Hematopoietic multipotent progenitor cell treated with erythropoietin and hydrocortisone succinate and interleukin-3 and kit ligand, for 17 days (in vitro differentiated cells): ENCODE measurements at places on chromosomes 4 and X.

GRCh38 chr4:11895766-11896165 lies 467.1 kb upstream of the HS3ST1 start:
- no peak for DNase-seq

DNA sequence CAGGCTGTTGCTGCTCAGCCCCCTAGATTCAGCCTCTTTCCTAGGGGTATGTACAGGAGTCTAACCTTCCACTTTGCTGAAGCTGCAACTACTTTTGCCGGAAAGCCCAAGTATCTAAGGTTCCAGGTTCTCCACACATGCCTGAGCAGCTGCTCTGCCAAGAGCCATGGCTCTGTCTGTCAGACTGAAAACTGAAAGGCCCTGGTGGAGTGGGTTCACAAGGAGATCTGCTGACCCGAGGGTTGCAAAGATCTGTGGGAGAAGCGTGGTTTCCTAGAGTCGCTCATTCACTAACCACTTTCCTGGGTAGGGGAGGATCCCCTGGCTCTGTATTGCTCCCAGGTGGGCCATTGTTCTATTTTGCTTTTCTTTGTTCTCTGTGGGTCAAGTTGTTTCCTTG lies 6.0 kb upstream of the PNMA6F start:
- no peak for DNase-seq

DNA sequence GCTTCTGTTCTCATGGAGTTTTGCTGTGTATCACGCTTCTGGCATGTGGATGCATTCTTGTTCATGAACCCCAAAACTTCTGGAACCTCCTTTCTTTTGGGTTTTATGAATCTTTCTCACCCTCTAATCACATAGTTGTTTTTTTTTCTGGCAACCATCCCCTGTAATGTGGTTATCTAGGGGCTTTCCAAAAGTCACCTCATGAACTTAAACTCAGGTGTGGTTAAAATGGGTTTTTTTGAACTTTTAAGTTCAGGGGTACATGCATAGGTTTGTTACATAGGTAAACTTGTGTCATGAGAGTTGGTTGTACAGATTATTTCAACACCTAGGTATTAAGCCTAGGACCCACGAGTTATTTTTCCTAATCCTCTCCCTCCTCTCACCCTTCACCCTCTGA lies 1099.4 kb upstream of the SLIT2 start:
- no peak for DNase-seq

DNA sequence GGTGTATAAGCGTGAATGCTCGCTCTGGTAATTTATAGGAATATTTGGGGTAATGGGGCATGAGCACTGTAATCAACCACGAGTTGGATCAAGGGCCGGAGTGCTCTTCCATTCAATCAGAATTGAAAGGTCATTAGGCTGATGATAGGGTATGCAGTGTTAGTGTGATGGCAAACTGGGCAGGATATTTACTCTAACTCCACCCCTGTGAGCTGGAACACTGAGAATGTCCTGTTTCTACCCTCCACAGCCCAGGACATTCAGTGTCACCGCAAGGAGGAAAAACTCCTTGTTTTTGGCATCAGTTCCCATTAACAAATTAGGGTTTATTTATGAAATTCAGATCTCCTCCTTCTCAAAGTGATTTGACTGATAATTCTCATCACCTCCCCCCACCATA lies 137.8 kb downstream of the HS6ST2 start:
- no peak for DNase-seq

GRCh38 chrX:13863324-13863723 lies 46.4 kb upstream of the GPM6B start:
- no peak for DNase-seq

DNA sequence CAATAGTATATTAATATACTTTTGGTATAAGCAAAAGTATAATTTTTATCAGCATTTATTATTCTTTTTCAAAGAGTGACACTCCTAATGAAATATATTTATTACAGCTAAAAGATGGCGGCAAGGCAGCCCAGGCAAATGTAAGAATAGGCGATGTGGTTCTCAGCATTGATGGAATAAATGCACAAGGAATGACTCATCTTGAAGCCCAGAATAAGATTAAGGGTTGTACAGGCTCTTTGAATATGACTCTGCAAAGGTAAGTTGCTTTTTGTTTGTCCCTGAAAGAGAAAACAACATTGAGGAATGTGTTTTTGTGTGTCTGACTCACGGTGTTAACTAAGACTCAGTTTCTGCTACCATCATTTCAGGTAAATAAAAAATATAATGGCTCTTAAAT lies 71.9 kb downstream of the PDLIM5 start:
- no peak for DNase-seq

DNA sequence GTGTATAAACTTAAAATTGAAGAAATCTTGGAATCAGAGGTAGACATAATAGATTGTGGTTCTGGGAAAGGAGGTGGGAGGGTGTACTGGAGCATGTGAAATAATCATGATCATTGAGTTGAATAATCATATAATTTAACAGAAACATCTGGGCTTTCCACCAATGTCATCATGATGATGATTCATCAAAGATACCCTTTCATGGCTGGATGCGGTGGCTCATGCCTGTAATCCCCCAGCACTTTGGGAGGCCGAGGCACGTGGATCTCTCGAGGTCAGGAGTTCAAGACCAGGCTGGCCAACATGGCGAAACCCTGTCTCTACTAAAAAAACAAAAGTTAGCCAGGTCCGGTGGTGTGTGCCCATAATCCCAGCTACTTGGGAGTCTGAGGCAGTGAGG lies 6.7 kb upstream of the RUFY3 start:
- no peak for DNase-seq

DNA sequence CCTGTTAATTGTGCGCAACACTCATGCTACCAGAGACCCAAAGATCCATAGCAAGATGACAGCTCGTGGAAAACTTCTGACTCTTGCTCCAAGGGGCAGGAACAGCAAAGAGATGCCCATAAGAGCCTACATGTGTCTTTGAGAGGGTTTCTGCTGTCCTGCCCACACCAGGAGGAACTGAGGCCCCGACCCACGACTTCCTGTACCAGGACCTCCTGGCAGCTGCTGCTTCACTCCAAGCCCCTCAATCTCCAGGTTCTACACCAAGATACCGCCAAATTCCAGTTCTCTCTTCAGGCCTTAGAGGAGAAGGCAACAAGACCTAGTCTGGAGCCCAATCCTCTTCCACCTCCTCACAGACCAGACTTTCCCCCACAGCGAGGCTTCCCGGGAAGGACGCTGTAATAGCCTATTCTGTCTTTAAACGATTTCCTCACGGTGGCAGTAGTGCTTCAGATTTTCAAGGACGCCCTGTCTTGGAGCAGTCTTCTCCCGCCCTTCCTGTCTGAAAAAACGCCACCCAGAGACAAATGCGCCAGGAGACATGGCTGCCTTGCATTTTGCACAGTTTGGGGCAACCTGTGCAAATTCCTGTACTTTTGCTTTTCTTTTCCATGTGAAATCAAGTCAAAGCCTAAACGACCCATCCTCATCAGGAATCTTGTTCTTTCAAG lies 230.2 kb upstream of the STK26 start:
- peak; percentile 19 for DNase-seq

- DNase-seq = no peak
Measured at GRCh38 chr4:90943311-90943710, 816.1 kb downstream of the CCSER1 start.

GRCh38 chr4:47538825-47539154 lies 53.7 kb downstream of the ATP10D start:
- no peak for DNase-seq

DNA sequence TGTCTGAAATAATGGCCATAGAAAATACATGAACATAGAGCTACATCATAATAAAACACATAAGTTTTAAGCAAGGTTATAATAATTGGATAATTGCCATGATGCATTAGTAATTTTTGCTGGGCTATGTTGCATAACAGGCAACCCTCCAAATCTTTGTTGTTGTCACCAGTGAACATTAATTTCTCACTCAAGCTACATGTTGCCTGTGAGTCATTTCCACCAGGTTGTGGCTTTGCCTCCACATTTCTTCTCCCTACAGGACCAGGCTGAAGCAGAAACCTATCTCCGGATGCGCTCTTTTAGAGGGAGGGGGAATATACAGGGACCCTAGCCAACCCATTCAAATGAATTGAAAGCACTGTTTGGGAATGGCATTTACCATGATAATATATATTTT lies 347.7 kb downstream of the GABRG1 start:
- no peak for DNase-seq

GRCh38 chrX:40420899-40421729 lies 159.7 kb upstream of the ATP6AP2 start:
- no peak for DNase-seq

DNA sequence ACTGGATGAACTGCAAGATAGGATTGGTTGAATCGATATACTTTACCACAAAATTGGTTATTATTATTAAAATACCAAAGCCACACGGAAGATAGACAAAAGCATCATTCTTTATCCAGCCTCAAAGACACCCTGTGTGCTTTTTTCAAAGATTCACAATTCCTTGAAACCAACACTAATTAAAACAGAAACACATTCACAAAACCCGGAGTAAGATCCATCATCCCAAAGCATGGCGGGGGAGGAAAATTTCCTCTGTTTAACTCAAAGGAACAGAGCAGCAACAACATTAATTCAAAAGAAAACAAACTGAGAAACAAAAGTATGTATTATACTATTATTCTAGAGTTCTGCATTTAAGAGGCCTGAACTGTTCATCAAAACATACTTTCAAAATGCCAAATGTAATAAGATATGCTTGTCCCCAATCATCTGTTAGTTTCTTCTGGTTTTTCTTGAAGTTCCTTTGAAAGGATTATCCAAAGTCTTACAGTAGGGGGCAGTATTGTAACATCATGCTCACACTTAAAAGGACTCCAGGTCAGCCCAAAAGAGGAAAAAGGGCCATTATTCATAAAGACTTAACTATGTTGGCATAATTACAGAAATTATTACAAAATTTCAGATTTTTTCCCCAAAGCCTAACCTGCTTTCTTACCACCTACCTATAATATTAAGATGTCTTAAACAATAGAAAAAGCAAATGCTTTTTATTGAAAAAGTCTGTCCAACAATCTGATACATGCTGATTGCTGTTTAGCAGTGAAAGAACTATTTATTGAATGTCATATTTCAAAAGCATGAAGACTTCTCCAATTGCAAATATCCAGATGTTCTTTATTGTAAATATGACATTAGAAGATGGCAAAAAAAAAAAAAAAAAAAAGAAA lies 168.7 kb downstream of the SCFD2 start:
- DNase-seq = peak; percentile 63

DNA sequence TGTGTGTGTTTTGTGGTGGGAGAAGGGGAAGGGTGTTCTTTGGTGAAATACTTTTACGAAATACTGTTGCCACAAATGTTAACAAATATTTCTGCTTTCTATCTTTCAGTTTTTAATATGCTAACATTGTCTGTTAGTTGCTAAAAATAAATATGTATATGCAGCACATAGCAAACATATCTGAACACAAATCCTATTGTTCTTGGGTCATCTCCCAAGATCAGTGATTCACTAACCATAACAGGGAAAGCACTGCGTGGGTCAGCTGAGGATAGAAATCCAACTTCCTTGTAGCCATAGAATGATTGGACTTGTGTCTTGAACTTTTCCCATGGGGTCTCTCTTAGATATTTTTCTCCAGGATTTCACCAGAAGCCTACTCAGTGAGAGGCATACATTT lies 250.3 kb upstream of the FAM47A start:
- no peak for DNase-seq

- no peak for DNase-seq
Measured at GRCh38 chr4:32661229-32661628, 1941.1 kb downstream of the PCDH7 start.

- no peak for DNase-seq
Measured at GRCh38 chr4:123743848-123744247, 347.3 kb downstream of the SPRY1 start.

- DNase-seq = no peak
Measured at GRCh38 chr4:154626793-154627484, 14.5 kb upstream of the FGG start.

DNA sequence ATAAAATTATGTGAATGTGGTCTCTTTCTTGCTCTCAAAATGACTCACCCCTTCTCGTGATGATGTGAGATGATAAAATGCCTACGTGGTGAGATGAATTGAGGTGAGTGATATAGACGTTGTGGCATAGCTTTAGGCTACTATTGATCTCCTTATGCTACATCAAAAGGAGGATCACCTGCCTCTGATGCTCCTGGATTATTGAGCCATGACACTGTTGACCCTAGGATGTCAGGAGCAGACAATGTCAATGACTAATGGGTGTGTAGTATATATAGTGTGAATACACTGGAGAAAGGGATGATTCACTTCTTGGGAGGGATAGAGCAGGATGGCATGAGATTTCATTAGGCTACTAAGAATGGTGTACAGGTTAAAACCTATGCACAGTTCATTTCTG lies 210.7 kb upstream of the PRPS2 start:
- DNase-seq = no peak
